SK-MEL-5 (cell line): ENCODE measurements at places on chromosomes 2 and 18. TPM values are rescaled to one million over a fixed set of nuclear protein-coding genes. Genes with fewer than 3 reads are reported as not detected.

- DNase-seq = no peak
Observed at GRCh38 chr2:67489396-67489795, 92.3 kb downstream of the ETAA1 start.

- DNase-seq = no peak
Observed at GRCh38 chr2:71990122-71990521, 157.5 kb downstream of the CYP26B1 start.

DNA sequence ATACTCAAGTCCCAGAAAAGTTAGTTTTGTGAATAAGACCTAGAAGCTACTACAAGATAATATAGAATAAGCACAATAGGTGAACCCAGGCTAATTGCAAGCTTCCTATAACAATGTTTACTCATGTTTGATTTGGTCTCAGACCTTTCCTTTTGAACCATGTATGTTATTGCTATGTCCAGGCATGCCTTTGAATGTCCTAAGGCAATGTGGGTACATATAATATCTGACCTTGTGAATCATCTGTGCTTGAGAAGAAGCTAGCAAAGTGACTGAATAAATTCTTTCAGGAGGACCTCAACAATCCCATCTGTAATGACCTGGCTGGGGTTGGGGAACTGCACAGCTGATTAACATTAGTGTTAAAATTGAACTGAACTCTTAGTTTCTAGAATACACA is 1285.9 kb upstream of the CELF4 start:
- DNase-seq = no peak

DNA sequence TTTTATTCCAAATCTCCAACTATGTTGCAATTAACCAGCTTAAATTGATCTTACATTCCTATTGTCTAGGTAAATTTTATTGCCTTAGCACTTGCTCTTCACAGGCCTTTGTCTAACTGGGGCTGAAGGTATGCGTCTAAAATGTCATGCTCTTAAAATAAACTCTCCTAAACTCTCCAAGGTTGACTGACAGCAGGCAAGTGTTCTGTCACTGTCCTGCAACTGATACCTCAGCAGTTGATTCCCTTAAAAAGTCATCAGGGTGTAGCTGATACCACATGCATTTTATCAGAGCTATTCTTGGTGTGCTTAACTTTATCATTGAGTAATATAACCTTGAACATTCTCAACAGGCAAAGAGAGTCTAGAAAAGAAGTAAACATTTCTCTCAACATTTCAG is 680 bp downstream of the TTN start:
- DNase-seq = no peak

CHRNG gene
- not detected in 2 replicates for total RNA-seq

TWIST2 gene
- not detected in 2 replicates for total RNA-seq

GNAL gene
- 18.8 and 27.4 TPM in 2 replicates for total RNA-seq
